ENCODE measurements at places on chromosomes 6 and 20. TPM values are rescaled to one million over a fixed set of nuclear protein-coding genes. Genes with fewer than 3 reads are reported as not detected.

Gene FOXA2
- total RNA-seq, result not detected

Gene PLN
- not detected for total RNA-seq

Gene HRH3
- not detected for total RNA-seq

DNA sequence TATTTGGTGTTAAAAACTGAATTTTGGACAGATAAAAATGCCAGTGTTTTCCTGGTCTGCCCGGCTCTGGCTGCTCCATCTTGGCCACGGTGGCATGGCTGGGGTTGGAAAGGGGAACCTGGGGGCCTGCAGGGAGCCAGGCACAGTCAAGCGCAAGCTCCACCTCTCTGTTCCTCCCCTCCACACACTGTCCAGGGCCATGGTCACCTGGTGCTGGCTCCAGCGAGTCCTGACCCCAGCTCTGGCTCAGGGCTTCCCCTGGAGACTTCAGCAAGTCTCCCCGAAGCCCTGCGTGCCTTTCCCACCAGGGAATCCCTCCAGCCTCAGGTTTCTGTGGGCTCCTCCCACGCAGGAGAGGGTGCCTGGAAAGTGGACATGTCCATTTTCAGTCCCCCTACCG, 298.5 kb downstream of the QKI start:
- no peak for DNase-seq

DNA sequence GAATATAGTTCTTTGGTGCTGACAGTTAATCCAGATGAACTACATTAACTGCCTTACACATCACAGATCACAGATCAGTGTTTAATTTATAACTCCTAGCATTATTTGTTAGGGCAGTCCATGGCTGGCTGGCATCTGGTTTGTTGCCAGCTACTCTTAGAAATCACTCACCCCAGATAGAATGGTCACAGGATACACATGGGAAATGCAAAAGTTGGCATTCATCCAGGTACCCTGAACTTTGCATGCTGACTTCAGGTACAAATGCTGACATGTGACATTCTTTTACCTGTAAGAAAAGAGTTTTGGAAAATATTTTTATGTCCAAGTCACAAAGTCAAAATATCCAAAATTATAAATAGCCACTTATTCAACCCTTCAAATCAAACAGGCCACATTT, 20.2 kb downstream of the FBXL4 start:
- DNase-seq, result no peak

GRCh38 chr6:39441986-39442385, 119.5 kb upstream of the KCNK16 start:
- no peak for DNase-seq

- peak; percentile 86 for DNase-seq
Observed at GRCh38 chr6:13526727-13527670, 39.6 kb upstream of the GFOD1 start.

DNA sequence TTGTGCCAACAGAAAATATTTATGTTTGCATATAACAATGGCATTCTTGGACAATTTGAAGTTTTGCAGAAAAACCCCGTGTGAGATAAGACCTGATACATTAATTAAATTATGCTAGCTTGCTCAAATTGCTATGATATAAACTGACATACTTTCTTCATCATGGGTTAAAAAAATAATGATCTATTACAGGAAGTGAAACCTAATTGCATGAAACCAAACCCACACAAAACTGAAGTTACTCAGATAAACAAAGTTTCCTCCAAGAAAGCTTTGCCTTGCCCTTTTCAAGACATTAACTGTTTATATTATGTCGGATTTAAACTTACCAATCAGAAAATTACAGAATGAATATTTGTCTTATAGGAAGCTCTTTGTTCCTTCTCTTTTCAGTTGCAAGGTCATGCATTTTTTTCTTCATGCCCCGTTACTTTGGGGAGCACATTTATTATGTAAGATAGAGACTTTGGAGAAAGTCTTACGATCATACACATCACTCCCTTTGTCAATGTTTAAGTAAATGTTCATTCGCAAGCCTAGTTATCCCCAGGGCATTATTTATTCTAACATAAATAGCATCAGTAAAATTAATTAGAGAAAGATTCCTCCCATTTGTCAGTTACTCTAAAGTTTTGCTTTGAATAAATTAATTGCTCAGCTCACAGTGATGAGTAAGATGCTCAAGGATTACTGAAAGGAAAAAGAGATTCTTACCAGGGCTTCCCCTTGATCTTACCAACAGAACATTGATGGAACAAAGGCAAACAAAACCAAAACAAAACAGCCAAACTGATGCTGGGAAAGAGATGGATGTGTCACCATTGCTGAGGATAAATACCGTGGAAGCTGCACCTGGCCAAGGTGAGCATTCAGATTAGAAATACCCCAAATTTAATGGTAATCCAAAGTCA, 14.8 kb upstream of the TMEM244 start:
- peak; percentile 32 for DNase-seq

DNA sequence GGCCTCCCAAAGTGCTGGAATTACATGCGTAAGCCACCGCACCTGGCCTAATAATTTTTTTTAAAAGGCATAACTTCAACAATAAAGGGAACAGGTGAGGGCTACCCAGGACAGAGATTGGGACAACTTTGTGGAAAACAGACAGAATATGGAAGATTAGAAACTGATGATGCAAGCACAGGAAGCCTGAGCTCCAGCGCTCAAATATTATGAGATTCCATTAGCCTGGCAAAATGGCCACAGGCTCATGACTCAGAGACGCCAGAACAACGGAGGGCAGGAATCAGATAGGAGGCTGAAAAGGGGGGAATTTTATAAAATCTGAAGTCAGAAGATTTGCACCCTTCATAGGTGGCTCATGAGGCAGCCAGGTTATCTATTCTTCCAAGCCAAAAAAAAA, 103.1 kb upstream of the MRPS10 start:
- DNase-seq, result no peak

GRCh38 chr20:25632940-25633790, 9.4 kb upstream of the NANP start:
- DNase-seq, result no peak

DNA sequence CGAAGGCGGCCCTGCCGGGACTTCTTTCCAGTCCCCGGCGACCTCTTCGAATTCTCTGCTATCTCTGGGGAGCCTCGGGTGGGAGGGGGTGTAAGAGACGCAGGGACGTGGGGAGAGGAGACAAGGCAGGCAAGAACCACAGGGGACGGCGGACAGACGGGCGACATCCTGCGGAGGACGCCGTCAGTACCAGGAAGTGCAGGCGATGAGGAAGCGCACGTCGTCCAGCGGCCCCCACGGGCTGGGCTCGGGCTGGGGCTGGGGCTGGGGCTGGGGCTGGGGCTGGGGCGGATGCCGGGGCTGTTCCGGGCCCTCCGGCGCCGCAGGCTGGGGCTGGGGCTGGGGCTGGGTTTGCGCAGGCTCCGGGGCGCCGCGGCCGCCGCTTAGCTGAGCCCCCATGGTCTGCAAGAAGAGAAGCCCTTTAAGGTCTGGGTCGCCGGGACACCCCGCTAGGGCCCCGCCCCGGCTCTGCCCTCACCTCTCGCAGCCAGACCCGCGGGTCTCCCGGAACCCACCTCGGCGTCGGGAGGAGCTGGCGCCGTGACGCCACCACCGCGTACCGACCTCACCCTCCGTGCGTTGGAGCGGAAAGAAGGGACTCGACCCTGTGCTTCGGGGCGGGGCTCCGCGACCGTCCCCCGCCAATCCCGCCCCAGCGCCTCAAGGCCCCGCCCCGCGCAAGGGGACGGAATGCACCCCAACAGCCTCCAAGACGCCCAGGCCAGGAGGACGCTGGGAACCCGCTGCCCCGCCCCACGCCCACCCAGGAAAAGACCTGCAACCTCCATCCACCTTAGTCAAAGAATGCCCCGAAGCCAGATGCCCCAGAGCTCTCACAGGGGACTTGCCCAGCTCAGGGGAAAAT, at the start of gene MMP24OS:
TSS of gene MMP24OS (minus strand) at position 592 of the 865 bp plus-strand sequence. CDS start at position 399, 193 bp downstream.
- DNase-seq, result peak; percentile 95

- DNase-seq, result no peak
Observed at GRCh38 chr6:129329678-129330077, 380.3 kb downstream of the ARHGAP18 start.

- no peak for DNase-seq
Observed at GRCh38 chr6:110613356-110613755, 136.9 kb upstream of the SLC22A16 start.

- peak; percentile 70 for DNase-seq
Observed at GRCh38 chr20:38633577-38634093, 32.0 kb downstream of the ARHGAP40 start.

DNA sequence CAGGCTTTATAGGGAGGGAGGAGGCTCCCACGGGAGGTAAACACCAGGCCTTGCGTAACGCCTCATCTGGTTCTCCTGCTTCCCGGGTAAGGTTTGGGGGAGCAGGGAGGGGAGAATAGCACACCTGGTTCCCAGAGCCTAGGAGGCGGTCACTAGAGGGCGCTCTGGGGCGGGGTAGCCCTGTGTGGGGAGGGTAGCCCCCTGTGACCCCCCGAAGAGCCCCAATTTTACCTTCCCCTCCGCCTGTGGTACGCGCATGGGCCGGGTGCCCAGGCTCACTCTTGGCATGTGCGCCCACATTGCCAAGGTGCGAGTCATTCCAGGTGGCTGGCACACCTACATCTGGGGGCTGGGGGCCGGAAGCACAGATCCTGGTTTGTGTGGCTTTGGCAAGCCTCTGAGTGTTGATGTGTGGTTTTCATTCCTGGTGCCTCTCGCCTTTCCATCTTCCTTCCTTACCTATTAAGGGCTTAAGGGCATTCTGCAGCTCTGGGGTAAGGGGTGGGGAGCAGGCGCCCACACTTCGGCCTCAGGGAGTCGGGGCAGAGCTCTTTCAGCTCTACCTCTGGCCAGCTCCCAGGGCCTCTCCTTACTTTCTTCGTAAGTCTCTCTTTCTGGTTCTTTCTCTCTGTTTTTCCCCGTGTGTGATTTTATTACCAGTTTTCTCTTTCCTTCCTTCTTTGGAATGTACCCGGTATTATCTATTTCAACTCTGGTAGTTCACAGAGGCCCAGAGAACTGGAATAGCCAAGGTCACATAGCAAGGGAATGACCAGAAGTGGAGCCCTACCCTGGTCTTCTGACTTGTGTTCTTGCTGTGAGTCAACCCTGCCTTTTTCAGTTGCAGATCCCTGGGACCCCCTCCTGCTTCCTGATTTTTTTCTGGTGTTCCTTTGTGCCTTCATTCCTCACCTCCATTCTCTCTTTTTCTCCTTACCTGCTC, 492 bp upstream of the RNF39 start:
- DNase-seq, result peak; percentile 44

- peak; percentile 48 for DNase-seq
Observed at GRCh38 chr6:121055572-121056163, 278.6 kb downstream of the TBC1D32 start.

- peak; percentile 29 for DNase-seq
Observed at GRCh38 chr6:6596529-6597328, 8.2 kb downstream of the LY86 start.

DNA sequence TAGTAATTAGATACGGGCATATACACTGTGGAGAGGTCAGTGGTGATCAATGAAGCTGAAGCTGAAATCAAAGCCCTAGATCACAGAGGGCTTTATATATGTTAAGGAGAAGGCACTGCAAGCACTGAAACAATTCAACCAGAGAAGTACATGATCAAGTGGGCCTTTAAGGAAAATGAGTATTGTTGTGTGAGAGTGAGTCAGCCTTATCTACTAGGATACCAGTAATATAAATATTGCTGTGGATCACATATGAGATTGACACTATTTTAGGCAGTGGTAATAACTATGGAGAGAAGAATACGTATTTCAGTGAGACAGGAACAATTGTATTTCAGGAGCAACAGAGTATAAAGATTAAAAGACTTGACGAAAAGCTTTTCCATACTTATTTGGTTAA, 1172.2 kb upstream of the GJE1 start:
- DNase-seq, result no peak

- peak; percentile 37 for DNase-seq
Observed at GRCh38 chr20:21512634-21513180, 1.2 kb downstream of the NKX2-2 start.

DNA sequence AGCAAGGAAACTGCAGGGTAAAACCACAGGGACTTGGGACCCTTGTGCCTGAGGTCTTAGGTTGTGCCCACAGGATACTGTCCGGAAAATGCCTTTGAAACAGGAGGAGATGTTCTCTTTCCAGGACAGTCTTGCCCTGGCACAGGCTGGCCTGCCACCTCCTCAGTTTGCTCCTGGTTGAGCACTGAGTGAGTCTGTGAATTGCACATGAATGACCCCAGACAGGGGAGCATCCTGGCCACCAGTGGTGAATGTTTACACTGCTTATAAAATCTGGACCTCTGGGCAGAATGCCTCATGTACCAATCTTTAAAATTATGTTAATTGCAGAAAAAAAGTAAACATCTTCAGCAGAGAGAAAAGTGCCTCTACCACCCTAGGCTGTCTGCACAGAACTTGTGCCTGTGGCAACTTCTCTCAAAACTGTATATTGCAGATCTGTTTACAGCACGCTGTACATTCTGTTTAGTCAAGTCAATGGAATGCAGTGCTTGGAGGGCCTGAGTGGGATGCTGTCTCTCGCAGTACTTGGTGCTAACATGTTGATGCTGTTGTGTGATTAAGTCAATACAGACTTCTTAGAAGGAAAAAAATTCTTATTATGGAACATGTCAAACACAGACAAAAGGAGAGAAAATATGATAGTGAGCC, 242.1 kb downstream of the SOD2 start:
- no peak for DNase-seq

GRCh38 chr20:57576617-57577550, 16.0 kb downstream of the PCK1 start:
- DNase-seq, result no peak

Data from B cell (primary cell).